OCI-M1 (cell line): ENCODE measurements at places on chromosomes 16 and 17.
A peak's percentile ranks its signal among the peaks of the same experiment; 100 is the strongest.

- DNase-seq: no peak
Observed at GRCh38 chr16:64225036-64225435, 896.8 kb downstream of the CDH11 start.

DNA sequence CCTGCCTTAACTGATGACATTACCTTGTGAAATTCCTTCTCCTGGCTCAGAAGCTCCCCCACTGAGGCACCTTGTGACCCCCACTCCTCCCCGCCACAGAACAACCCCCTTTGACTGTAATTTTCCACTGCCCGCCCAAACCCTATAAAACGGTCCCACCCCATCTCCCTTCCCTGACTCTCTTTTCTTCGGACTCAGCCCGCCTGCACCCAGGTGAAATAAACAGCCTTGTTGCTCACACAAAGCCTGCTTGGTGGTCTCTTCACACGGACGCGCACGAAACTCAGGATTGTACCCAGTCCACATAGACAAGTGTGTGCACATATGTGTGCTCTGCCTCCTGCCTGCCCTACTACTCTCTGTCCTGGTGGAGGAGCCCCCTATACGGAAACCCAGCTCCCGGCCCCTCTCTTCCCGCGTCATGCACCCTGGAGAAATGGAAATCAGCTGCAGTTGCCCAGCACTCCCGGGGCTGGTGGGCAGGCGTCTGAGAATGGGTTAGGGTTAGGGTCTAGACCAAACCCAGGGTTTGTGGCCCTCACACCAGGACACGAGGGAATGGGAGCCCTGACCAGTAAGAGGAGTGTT is 2.4 kb upstream of the RHBDF1 start:
- DNase-seq: no peak

DNA sequence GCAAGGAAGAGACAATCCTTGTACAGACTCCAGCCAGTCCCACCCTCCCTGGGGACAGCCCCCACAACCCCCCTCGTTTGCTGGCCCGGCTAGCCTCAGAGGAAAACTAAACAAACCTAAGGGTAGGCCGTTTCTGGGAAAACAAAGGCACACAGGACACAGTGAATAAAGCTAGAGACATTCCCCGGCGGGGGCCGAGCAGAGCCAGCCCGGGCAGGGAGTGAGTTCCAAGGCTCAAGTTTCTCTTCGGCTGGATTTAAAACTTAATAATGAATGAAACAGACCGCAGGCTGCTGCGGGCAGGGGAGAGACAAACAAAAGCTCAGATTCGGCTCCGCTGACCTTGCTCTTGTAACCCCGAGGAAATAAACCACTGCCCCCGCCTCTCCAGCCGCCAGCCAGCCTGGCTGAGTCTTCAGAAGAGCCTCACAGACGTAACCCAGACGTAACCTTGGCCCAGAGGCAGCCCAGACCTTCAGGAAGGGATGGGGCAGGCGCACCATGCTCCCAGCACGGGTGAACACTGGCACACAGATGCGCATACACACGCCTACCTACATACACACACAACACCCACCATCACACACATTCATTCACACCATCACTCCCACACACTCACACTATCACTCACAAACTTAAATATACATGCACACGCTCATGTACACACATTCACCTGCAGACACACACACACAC is 216.0 kb downstream of the ZNF423 start:
- DNase-seq: no peak

DNA sequence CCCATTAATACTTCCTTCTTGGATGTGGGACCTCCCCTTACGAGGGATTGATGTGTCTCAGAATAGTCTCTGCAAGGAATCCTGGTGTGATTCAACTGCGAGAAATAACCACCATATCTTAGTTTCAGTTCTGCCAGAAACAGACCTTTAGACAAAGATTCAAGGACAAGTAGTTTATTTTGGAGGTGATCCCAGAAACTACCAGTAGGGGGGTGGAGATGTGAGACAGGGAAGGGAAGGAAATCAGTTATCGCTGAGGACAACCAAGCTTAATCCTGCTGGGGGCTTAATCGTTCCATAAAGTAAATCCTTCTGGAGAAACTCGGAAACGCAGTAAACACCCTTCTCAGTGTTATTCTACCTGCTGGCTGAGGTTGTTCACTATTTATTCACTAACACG is 5.0 kb upstream of the SDR42E1 start:
- DNase-seq: peak; percentile 58

DNA sequence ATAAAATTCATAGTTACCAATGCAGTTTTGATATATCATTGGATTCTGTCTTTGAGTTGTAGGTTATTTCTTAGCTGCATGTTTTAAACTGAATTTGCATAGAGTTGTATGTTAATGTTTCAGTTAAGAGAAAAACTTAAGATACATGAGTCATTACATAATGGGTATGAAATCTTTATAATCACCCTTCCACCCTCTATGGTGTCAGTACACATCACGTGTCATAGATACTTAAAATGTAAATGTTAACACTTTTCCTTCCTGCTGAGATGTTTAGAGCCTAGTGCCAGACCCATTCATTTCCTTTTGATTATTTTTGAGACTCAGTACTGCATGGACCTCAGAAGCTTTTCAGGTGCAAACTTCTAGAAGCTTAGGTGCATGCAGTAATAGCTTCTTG is 20.5 kb downstream of the ZNF207 start:
- no peak for DNase-seq

DNA sequence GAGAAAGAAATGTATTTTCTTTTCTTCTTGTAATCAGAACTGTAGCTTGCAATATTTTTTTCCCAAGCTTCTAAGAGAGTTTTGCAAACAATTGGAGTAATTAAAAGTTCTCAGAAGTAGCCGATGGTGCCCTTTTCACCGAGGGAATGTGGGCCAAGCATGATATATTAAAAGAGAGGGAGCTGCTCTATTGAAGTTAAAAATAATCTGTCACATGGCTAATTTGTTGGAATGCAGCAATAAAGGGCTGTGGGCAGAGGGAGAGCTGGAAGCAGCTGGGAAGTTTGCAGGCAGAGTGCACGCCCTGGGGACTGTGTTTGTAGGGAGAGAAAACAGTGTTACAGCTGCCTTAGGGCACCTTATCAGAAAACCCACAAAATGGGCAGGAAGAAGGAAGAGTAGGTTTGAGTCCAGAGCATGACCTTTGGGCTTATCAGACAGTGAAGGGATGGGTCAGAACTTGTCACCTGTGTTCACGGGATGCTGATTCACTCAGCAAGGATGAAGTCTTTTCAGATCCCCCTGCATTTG is 18.5 kb upstream of the TERF2 start:
- peak; percentile 21 for DNase-seq

GRCh38 chr17:57281887-57282286 is 25.6 kb downstream of the MSI2 start:
- DNase-seq: no peak

- DNase-seq: peak; percentile 77
Observed at GRCh38 chr17:57747221-57748017, 2.3 kb upstream of the CCDC182 start.

GRCh38 chr17:76594690-76595089 is 9.0 kb upstream of the ST6GALNAC2 start:
- no peak for DNase-seq

- DNase-seq: peak; percentile 74
Observed at GRCh38 chr17:43456661-43457361, 27.0 kb upstream of the DHX8 start.

DNA sequence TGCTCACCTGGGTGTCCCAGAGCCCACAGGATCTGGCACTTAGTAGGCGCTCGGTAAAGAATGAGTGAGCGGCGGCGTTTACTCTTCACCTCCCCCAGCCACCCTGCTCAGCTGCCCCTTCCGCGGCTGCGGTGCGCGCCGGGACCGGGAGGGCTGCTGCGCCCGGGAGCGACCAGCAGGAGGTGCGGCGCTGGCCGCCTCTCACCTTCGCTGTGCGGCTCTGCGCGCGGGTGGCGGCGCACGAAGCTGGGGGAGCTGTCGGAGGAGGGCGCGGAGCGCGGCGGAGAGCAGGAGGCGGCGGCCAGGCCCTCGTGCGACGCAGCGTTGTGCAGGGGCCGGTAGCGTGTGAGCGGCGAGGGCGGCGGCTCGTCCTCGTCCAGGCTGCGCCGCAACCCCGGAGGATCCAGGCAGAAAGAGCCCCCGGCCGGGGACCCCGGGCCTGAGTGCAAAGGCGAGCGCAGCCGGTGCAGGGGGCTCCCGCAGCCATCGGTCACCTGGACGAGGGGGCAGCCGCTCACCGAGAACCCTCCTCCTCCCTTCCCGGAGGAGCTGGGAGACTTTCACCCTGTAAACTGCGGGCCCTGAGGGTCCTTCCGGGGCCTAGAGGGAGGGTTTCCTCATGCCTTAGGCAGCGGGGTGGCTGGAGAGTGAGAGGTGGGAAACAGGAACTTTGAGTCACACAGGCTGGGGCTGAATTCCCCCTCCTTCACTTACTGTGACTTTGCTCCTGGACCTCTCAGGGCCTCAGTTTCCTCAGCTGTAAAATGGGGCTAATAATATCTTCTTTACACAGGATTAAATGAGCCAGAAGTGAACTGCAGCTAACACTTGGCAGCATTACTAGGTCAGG is 12.5 kb downstream of the SAMD14 start:
- peak; percentile 58 for DNase-seq
